ENCODE measurements at places on chromosomes 3 and 15.

- no peak for DNase-seq
Measured at GRCh38 chr3:123201223-123201556, 553 bp upstream of the SEC22A start.

DNA sequence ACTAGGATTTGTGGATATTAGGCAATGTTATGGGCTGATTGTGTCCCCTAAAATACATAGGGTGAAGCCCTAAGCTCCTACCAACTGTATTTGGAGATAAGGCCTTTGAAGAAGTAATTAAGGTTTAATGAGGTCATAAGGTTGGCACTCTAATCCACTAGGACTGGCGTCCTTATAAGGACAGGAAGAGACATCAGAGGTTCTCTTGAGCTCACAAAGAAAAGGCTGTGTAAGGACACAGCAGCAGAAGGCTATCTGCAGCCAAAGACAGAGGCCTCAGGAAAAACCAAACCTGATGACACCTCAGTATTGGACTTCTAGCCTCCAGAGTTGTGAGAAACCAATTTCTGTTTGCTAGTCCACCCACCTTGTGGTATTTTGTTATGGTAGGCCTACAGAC is 416.7 kb downstream of the ZBTB20 start:
- DNase-seq: no peak

DNA sequence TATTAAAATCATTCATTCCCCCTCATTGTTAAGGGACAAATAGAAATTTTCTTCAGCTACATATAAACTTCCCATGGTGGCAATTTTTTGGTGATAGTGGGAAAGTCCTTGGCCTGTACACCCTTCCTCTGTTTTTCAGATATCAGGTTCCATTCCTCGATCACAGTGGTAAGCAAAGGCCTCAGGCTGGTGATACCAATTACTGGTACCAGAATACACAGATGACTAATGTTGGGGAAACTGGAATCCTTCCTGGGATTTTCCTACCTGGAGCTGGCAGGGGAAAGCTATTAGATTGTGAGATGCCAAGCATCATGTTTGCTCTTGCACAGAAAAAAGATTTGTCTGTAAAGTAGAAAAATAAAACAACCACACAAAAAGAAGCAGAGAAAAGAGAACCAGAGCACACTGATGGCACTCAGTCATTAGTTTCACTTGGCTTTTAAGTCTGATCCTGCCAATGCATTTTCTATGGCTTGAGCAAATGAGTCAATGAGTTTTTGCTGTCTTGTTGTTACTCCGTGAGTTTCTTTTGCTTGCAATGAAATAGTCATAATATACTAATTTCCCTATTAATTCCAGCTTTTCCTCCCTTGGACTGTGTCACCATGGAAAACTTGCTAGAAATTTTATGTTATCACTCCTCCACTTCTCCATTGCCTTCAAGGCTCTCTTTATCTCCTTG is 795.0 kb downstream of the ROBO1 start:
- no peak for DNase-seq

DNA sequence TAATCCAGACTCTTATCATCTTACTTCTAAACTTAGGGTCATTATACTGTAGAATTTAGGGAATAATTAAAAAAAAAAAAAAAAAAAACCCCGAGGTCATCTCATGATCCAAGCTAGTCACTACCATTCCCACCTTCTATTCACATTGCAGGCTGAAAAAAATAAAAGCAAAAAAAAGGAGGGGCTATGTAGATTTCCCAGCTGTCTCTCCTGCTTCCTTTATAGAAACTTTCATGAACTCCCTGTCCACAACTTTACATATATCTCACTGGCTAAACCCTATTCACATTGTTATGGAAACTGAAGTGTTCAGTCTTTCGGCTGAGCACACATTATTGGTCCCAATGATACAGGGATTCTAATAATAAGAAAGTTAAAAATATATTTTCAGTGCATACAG is 156.2 kb upstream of the TP63 start:
- no peak for DNase-seq

- peak; percentile 98 for DNase-seq
Measured at GRCh38 chr3:6512172-6512800, 348.6 kb upstream of the GRM7 start.

DNA sequence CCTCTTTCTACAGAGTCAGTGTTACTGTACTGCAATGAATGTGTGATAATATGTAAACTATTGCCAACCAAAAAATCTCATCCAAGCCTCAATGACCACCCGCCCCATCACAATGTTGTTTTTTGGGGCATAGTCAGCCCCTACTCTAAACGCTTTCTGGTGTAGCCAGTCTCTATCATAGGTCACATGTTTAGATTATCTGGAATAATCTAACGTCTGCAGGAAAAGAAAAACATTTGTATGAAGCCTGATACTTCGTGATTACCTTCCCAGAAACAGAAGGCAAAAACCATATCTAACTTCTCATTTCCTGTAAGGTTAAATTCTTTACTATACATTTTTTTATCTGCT is 1331.8 kb upstream of the GBE1 start:
- DNase-seq: no peak

DNA sequence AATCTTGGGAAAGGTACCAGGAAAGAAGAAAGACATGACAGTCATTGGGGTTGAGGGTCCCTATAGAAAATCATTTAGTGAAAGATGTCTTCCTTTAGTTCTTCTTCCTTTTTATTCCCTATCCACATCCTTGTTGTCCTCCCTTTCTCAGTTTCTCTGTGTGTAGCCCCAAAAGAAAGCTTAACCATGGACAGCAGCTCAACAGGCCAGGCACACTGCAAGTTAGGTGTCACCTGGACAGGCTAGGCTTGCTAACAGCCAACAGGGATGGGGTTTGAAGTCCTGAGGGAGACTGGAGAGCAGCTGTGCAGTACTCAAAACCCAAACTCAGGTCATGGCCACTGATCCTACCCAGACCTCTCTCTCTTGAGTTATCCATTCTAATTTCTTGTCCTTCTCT is 543.1 kb downstream of the TUSC7 start:
- no peak for DNase-seq

- no peak for DNase-seq
Measured at GRCh38 chr3:47515864-47516319, 2.4 kb upstream of the ELP6 start.

GRCh38 chr3:51940648-51941462 is 849 bp downstream of the RRP9 start:
- DNase-seq: no peak

- DNase-seq: no peak
Measured at GRCh38 chr3:7428206-7428718, 567.3 kb downstream of the GRM7 start.

- peak; percentile 51 for DNase-seq
Measured at GRCh38 chr15:90869601-90870353, 1.4 kb downstream of the FURIN start.

DNA sequence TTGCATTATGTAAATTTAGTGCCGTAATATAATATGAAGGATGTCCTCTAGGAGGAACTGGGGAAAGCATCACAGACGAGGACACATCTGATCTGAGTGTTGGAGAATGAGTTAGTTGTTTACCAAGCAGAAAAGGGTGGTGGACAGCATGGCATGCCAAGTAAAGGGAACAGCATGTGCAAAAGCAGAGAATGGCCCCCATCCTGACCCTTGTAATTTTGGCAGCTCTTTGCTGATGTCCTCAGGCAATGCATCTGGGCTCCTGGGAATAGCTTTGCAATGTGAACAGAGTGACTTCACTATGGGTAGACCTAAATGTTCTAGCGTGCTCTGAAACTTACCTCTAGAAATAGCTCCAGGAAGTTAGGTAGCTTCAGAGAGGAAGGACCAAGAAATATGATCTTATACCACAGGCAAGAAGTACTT is 263.3 kb downstream of the LPP start:
- DNase-seq: no peak
